HepG2 (cell line): ENCODE measurements at places on chromosomes 3 and 15.

DNA sequence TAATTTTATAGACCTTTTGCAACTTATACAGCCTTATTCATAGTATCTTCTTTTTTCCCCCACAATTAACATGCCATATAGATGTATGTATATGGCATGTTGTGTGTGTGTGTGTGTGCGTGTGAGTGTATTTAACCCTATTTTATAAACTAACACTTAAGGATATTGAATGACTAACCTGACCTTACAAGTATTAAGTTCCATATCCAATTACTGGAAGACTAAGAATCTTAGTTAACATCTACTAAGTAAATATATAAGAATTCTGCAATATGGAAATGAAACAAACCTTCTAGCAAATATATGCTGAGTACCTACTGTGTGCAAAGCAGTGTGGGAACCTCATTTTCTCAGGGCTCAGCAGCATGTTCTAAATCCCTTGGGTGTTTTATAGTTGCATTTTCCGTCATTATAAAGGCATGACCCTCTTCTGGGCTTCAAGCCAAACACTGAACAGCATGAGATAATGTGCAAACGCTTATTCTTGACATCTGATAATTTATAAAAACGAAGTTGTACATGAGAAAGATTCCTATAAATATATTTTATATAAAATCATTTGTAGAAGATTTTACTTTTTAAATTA lies 105.5 kb downstream of the NLGN1 start:
- DNase-seq: no peak

DNA sequence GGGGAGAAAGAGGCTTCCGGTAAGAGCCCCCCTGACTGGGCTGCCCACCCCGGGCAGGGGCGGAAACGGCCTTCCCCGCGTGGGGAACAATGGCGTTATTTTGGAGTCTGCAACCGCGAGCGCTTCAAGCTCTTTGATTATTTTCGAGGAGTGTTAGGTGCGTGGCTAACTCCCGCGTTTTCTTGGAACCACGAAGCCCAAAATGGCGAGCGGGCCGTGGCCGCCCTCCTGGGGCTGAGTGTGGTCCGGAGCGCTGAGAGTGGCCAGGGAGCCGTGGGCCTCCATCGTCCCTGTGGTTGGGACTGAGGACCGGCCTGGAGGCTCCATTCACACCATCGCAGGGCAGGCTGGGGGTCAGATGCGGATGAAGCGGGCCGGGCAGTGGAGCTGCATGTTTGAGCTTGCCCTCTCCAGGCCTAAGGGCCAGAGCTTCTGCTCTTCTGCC lies 44.6 kb upstream of the POLG start:
- DNase-seq: no peak

DNA sequence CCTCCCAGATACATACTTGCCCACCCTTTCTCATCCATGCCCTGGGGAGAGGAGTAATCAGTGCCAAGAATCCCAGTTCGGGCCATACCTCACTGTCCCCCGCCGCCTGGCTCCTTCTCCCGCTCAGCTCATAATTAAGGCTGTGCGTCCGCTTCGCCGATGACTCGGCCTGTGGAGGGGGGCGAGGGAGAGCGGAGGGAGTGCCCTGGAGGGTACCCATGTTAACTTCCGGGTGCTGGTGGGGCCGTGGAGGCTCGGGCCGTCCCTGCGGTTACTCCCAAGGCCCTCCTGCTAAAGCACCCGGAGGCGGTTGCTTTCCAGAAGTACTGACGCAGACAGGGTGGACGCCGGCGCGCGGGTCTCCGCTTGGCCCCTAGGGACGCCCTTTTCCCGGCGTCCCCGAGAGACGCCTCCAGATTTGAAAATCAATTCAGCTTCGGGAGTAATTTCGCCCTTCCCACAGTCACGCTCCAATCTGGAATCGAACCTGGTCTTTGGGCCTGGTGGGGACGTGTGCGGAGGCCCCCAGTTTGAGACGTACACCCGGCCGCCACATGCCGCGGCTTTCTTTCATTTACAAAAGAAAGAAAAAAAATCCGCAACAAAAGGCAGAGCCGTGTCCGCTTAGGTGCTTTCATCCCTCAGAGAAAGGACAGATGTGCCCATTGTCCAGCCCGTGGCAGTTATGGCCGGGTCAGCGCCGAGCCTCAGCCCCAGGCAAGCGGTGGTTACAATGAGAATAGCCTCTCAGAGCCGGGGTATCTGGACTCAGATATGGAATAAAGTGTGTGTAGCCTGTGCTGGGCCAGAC lies 1.0 kb upstream of the ONECUT1 start:
- DNase-seq: no peak

DNA sequence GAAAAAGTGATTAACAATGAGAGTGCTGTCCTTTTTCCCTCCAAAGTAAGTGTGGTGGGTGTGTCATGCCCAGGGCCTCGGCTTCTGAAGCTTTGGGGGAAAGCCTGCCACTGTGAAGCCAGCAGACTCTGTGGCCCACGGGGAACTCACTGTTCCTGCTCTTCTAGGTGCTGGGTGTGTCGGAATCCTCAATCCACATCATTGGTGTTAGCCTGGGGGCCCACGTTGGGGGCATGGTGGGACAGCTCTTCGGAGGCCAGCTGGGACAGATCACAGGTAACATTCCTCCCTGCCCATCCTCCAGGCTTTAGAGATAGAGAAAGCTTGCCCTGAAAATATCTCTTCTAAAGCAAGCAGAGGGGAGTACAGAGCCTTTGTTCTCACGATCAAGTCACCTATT lies 11.6 kb downstream of the PLA1A start:
- DNase-seq: no peak

DNA sequence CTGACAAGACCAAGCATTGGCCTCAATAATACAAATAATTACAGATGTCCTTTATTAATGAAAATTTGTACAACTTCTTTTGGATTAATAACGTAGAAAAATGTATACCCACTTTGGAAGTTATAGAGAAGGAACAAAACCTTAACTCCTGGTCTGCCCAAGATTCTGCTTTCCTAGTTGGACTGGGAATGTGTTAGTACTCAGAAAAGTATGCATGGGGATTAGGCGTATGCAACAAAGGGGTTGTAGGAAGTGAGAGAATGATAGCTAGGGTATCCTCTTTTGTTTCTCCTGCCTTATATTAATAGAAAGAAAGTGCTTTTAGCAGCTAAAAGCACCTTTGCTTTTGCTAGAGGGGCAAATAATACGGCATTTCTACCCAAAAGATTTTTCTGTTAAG lies 116.2 kb upstream of the LRRFIP2 start:
- DNase-seq: no peak

DNA sequence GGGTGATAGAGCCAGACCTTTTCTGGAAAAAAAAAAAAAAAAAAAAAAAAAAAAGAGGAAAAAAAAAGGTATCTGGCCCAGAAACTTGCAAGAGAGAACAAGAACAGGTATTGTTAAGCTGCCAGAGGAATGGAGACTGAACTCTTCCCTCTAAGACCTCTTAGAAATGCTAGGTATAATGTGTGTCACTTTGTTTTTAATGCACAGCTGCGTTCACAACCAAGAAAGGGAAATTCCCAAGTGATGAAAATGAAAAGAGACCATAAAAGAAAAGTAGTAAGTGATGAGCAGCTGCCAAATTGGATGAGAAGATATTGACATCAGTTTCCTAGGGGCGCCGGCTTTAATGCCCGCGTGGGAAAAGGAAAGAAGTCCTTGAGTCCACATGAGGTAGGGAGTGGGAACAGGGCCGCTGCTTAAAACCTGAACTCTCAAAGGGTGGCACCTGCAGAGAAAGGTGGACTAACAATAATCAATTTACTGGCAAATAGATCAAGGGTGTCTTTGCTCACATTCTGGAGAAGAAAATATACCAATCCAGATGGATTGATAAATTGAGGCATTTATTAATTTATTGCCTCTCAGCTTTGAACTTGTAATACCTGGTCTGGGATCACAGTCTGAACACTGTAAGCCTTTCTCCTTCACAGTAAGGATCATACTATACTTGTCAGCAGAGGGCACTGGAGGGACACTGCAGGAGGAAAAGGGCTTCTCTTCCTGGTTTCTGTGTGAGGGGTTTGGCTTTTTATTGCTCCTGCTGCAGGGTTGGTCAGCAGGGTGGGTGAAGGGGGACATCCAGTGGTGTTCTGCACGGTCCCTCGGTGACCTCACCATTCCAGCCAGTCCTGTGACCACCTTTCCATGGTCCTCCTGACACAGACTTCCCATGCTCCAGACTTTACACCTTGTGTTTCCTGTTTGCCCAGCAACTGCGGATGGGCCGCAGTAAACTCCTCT lies 131.6 kb downstream of the AQP9 start:
- DNase-seq: peak; percentile 71

- peak; percentile 10 for DNase-seq
Measured at GRCh38 chr3:71512000-71512399, 71.5 kb downstream of the FOXP1 start.

GRCh38 chr3:59856934-59857460 lies 807.2 kb upstream of the CFAP20DC start:
- no peak for DNase-seq

DNA sequence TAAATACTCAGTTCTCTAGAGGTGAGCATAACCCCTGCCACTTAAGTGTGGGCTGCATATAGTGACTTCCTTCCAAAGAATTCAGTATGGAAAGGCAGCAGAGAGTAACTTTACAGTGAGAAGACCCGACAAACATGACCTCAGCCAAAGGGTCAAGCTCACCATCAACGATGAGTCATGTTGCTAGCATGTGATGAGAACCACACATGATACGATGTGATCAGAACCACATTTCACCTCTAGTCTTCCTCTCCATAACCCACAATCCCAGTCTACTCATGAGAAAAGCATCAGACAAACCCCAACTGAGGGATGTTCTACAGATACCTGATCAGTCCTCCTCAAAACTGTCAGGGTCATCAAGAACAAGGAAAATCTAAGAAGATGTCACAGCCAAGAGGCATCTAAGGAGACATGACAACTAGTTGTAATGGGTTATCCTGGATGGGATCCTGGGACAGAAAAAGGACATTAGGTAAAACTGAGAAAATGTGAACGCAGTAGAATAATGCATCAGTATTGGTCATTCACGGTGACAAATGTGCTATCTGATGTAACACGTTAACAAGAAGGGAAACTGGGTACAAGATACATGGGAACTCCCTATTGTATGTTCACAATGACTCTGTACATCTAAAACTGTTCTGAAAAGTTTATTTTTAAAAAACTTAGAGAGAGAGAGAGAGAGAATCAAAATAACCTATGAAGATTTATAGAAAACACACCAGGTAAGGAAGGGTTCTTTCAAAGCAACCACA lies 28.3 kb downstream of the SEC61A1 start:
- DNase-seq: peak; percentile 62

- peak; percentile 40 for DNase-seq
Measured at GRCh38 chr3:39639344-39640236, 169.8 kb upstream of the MYRIP start.

GRCh38 chr3:19972054-19972453 lies 25.2 kb downstream of the RAB5A start:
- DNase-seq: no peak

GRCh38 chr3:156702367-156702766 lies 28.0 kb downstream of the TIPARP start:
- no peak for DNase-seq

- DNase-seq: no peak
Measured at GRCh38 chr3:11185144-11185543, 30.9 kb downstream of the HRH1 start.

GRCh38 chr3:98325055-98325454 lies 28.6 kb upstream of the OR5K4 start:
- DNase-seq: no peak

DNA sequence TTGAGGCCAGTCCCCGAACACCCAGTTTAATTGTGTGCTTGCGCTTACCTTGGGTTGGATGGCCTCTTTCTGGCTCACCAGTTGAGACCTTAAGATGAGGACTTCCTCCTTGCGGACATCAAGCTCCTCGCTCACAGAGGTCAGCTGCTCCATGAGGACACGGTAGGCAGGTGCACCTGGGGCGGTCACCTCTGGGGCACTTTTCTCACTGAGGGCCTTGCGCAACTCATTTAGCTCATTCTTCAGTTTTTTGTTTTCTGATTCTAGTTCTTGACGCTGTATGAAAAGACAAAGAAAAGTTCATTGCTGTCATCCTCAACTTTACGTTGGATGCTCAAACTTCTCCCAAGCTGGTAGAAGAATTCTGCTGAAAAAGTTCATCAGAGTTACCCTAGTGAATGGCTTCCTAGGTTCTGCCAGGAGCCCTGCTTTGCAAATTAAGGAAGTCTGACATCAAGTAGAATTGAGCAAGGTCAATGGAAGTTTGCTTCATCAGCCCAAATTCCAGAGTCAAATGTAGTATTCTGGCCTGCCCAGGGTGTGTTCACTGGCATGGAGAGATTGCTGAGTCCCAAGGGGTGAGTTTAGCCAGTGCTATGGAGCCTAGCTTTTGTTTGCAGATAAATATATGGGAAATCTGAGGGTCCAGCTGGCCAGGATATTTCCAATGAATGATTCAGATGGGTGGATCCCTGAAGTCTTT lies 55.8 kb upstream of the MYO5C start:
- DNase-seq: no peak

GRCh38 chr3:167773584-167773983 lies 38.1 kb downstream of the SERPINI1 start:
- DNase-seq: no peak
